ENCODE measurements at places on chromosomes 13 and 19.
A peak's percentile ranks its signal among the peaks of the same experiment; 100 is the strongest.

DNA sequence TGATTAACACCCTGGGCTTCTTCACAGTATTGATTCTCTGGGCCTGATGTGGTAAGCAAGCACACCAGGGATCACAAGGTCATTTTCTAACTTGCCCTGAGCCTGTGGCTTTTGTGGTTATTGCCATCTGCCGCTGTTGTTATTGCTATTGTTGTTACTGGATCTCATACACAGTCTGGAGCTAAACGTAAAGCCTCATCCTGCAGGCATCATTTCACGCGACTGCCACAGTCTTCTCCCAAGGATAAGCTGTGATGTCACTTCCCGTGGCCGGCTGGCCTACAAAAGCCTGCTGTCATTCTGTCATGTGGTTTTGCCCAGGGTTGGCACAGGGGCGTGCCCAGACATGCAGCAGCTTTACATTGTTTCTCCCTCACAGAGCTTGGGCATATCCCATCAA, 154.0 kb upstream of the GPR12 start:
- no peak for DNase-seq

DNA sequence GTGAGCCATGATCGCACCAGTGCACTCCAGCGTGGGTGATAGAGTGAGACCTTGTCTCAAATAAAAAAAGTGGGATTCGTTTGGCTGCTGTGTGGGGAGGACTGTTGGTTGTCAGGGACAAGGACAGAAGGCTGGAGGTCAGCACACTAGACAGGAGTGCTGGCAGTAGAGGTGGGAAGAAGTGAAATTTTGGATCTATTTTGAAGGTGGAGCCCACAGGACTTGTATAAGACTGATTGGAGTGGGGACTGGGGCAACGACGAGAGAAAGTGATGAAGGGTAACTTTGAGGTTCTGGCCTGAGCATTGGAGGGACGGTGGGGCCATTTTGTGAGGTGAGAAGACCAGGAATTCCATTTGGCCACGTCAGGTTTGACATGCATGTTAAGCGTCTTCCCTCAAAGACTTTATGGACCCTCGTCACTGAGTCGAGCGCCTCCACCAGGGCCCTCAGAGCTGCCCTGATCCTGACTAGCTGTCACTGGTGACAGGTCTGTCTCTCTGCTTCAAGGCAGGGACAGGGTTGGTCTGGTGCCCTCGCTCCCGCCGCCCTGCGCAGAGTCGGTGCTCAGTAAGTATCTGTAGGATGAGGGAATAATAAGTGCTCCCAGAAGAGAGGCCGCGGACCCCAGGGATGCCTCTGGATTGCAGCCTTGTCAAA, 673 bp downstream of the CTU1 start:
- DNase-seq = peak; percentile 61

DNA sequence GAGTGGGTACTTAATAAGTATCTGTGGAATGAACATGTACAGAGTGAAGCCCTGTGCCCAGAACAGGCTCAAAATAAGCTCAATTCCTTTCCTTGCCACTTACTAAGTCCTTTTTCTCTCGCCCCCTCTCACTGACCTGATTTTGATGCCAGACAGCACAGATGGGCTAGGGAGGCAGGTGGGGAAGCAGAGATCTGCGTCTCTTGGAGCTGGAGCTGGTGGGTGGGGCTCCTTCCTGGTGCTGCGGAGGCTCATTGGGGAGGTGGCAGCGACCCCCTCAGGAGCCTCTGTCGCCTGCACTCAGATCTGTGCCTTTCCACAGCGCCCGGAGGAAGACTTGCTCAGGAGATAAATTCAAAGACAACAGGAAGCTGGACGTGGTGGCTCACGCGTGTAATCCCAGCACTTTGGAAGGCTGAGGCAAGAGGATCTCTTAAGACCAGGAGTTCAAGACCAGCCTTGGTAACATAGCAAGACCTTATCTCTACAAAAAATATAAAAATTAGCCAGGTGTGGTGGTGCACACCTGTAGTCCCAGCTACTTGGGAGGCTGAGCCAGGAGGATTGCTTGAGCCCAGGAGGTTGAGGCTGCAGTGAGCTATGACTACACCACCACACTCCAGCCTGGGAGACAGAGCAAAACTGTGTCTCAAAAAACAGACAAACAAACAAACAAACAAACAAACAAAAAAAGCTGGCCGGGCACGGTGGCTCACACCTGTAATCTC, 14.6 kb downstream of the AKT2 start:
- no peak for DNase-seq

DNA sequence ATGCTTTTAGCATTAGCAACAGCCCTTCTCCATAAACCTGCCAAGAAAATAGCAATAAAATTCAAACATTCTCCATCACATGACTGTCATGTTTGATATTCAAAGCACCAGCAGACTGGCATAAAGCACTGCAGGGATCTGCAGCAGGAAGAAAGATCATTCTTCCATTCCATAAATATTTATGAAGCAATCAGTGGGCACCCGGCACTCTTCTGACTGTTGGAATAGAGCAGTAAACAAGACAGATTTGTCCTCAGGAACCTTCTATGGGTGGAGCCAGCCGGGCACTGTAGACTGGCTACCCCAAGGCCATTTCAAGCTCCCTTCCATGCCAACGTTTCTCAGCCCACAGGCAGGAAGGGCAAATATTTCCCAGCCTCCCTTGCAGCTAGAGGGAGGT, 25.5 kb downstream of the PLA2G4C start:
- no peak for DNase-seq

DNA sequence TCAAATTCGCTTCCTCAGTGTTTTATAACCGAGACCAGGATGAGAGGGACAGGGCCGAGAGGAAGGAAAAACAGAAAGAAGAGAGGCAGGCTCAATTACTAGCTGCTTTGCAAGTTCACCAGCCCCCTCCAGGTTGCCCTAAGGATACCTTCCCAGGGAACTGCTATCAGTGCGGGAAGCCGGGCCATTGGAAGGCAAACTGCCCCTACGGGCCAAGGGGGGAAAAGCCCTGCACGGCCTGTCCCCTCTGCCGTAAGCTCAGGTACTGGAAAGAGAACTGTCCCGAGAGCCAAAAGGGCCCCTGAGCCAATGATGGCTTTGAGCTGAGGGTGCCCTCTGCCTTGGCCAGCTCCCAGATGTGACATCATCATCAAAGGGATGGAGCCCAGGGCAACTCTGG, 3.2 kb upstream of the ERVV-1 start:
- DNase-seq = no peak

GRCh38 chr19:40524655-40525054, 52.0 kb upstream of the SHKBP1 start:
- no peak for DNase-seq

- DNase-seq = peak; percentile 81
These were observed at the start of gene FXYD5 for GRCh38 chr19:35154525-35155406. FXYD5 (plus strand) TSS chr19:35154735; CDS start chr19:35155551, 816 bp downstream.

DNA sequence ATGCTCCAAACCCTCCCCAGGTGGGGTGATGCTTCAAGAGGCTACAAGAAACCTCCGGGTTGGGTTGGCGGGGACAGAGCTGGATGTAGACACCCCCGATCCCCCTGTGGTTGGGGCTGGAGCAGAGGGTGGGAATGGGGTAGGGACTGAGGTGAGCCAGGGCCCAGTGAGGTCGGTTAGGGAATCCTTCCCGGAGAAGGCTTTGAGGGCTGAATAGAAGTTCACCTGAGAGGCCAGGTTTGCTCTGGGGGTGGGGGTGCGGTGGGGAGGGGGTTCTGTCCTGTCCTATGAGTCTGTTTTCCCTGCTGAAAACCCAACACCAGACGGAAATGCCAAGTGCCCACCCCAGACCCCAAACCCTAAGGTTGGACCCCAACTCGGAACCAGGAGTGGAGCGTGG, 69.1 kb downstream of the CELF5 start:
- DNase-seq = no peak

GRCh38 chr13:110129076-110129475, 177.9 kb downstream of the COL4A1 start:
- DNase-seq = no peak

GRCh38 chr13:67023130-67023876, 206.8 kb downstream of the PCDH9 start:
- no peak for DNase-seq

DNA sequence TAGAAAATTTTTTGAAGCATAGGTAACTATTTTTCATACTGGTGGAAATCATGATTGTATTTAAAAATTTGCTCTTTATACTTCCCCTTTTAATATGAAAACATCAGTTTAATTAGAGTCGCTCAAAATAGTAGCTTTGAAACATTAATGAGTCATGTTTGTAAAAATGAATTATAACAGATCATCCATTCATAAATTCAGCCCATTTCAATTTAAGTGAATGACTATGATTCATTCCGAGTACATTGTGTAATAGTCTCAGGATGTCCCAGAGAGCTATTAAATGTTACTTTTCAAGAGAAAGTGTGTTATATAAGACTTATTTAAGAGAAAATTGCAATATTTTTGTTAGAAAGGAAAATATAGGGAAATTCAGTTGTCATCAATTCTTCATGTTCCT, 111.0 kb downstream of the FNDC3A start:
- no peak for DNase-seq

- no peak for DNase-seq
These were observed 16.3 kb downstream of the POP4 start for GRCh38 chr19:29622166-29623070.

DNA sequence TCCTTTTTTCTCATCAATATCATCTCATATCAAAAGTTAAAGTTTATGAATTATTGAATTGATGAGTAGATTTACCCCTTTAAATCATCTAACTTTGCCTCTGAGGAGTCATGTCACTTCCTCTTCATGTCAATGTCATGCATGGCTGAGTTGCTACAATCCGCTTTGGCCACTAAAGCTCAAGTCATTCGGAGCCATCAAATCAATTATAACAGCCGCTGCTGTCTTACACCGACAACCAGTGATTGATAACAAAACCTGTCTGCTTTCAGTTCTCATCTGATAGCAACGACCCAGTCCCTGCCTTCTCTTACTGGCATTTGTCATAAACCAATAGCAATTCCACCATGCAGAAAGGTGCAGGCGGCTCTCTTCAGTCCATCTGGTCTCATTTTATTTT, 429.3 kb downstream of the DIAPH3 start:
- no peak for DNase-seq

DNA sequence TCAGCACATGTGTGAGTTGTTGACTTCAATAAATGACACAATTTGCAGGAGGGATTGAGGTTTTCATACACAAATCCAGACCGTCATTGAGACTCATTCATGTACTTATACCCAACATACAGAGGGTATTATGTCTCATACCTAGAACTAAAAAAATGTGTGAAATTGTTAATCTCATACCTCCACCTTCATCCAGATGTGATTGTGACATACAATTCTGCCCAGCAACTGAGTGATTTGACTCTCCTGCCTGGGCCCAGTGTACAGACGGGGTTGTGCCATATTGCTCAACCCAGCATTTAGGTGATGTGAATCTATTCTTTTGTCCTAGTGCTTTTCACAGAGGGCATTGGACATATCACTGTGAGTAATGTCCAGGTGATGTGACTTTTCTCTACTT, 12.6 kb upstream of the ZNF681 start:
- no peak for DNase-seq

DNA sequence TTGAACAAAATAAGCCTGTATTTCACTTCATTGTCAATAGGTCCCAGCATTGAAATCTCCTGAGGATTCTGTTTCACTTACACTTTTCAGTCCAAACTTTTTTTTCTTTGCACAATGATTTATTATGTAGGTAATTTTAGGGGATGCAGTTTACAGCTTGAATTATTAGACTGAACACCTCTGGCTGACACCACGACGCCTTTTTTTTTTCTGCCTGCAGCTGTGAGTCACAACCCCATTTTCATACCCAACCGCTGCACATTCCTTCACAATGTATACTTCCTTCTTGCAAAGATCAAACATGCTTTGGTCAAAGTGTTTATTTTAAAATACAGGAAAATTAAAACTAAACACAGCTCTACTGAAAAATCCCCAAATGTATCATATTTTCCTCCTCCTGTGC, 11.4 kb downstream of the ZIC2 start:
- DNase-seq = no peak

DNA sequence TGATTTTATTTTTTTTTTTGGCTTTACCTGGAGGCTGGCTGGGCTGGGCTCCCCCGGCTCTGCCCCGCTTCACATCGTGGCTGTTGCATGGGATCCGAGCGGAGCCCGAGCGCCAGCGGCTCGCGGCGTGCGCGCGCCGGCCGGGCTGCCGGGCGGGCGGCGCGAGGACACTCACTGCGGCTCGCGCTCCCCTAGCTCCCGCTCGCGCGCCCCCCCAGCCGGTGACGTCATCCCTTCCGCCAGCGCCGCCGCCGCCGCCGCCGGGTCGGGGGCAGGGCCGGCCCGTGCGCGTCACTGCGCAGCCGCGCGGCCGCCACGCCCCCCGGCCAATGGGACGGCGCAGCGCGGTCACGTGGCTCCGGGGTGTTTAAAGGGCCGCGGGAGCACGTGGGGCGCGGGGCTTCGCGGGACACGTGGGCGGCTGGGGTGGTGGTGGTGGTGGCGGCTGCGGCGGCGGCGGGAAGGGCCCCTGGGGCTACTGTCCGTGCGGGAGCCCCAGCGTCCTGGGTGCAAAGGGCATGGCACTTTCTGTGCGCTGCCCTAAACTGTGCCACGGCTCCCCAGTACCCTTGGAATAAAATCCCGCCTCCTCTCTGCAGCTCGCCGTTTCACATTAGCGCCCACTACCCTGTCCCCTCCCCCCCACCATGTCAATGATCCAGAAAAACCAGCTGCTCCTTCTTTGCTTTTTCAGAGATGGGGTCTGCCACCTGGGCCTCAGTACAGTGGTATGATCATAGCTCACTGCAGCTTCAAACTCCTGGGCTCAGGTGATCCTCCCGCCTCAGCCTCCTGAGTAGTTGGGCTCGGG, at the start of gene PTPRS:
PTPRS (minus strand) TSS at position 176 of the 811 bp plus-strand sequence. CDS start 54,672 bp downstream, outside the sequence.
- DNase-seq = peak; percentile 72

DNA sequence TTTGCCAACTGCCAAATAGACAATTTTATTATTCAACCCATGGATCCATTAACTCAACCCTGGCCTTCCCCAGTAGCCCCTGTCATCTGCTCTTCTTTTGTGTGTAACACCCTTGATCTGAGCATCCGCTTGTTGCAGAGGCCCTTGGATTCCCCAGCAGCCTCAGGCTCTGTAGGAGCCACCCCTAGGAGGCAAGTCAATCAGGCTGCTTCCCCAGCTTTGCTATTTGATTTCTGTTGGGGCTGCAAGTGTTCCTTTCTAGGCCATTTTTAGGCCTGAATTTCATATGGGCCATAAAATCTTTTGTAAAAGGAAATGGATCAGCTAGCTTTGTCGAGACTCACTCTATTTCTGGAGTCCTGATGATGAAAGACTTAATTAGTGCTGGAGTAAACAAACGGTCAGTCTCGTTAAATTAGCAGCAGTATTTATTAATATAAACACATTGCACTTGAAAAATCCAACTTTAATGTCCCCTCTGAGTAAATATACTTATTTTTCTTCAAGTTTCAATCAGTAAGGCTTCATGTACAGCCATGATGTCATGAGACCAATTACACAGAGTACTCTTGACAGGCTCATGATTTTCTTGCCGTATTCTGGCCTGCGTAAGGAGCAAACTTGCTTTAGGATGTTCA, 105.3 kb downstream of the RGCC start:
- no peak for DNase-seq

DNA sequence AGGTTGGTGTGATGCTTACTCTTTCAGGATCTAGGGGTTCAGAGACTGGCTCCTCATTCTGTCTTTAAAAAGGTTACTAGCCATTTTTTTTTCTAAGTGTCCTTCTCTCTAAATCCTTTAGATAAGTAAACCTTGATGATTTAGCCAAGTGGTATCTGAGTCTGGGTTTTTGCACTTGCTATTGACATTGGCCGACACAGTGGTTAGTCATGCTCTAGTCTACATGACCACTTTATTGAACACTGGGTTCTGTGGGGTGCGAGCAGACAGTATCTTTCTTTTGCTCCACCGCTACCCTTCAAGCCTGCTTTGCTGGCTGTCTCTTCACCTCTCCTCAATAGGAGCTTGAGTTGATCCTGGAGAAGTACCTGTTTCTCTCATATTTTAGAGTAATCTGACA, 6.2 kb upstream of the NUP58 start:
- no peak for DNase-seq

Data from ureter (tissue), 1 donor.